ENCODE measurements at places on chromosomes 2 and 18.

DNA sequence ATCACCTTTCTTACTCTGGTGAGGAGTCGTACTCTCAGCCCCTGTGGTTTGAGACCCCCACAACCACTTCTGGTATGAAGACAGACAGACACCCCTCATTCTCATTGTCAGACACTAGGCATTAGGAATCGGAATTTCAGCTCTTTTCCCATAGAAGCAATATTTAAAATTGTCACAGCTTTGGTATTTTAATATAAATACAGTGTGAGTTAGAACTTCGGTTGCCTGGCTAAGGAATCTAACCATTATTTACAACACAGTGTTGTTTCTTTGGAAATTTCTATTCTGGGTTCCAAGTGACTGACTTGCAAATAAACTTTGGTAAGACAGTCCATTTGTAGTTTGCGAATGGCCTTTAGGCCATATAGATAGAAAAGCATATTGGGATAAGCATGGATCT, 318.1 kb downstream of the PARD3B start:
- no peak for DNase-seq

- no peak for DNase-seq
These were observed 14.9 kb upstream of the ITPRID2 start for GRCh38 chr2:181876614-181877063.

GRCh38 chr2:68420254-68420910, 46.7 kb downstream of the FBXO48 start:
- DNase-seq, result no peak

DNA sequence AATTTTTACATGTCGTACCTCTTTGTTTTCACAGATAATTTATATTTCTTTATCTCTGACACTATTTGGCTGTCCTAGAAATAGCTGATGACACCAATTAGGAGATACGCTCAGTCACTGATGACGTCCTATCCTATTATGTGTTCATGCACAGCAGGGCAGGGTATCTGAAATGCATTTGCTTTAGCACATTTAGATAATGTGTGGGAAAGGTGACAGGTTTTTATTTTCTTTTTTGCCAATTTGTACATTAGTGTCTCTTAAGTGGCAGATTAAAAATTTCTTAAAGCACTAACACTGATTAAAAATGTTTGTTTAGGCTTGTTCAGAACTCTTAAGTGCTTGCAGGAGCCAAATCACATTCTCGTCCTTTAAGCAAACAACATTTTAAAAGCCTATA, 39.7 kb downstream of the CDC42EP3 start:
- no peak for DNase-seq

GRCh38 chr2:219116776-219117646, 43.6 kb downstream of the NHEJ1 start:
- no peak for DNase-seq

- no peak for DNase-seq
These were observed 80.5 kb upstream of the ABCA12 start for GRCh38 chr2:215218587-215219577.

DNA sequence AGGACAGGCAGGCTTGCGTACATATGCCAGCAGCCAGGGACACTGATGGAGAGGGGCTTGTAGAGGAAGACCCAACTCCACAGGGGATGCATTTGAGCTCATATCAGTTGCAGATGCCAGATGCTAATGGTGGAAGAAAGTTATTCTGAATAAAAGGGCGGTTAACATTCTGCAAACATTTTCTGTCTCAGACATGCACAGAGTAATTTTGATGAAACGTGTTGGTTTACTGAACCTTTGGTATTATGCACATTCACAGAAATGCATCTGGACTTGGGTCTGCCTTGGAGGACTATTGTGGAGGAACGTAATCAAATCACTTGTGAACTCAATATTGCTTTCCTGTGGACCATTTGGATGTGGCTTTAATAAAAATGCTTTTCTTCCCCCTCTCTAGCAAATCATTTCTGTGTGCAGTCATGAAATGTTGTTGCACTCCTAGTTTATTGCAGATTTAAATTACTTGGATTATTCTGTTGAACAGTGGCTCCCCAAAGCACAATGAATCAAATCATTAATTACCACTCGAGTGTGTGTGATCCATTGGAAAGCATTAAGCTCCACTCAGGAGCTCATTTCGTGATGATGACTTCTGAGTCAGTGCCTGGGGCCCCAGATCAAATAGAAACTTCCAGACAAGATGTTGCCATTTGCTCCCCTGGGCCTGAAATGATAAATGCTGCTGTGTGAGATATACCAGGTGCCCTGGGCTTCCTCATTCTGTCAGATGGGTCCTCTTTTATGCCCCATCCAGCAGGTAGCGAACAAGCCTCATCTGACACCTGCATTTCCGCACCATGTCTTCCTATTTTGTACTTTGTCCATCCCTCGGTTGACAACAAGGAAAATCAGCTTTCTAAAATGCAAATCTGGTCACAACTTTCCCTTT, 697.0 kb upstream of the HS6ST1 start:
- no peak for DNase-seq

DNA sequence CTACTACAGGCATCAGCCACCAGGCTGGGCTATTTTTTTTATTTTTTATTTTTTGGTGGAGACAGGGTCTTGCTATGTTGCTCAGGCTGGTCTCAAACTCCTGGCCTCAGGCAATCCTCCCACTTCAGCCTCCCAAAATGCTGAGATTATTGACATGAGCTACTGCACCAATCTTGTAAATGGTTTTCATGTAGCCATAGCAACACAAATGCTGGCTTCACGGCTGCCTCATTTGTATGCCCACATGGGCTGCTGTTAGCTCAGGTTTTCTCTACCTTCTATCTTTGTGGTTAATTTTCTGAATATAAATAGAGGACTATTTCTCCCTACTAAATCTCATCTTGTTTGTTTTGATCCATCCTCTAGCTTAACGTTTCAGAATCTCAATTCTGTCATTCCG, 58.2 kb downstream of the PLEKHM3 start:
- DNase-seq, result no peak
